ENCODE measurements at places on chromosomes 4 and X. TPM values are rescaled to one million over a fixed set of nuclear protein-coding genes. Genes with fewer than 3 reads are reported as not detected.

Gene LANCL3
- 0.75 TPM for total RNA-seq

Gene ENPEP
- 0.24 TPM for total RNA-seq

Gene FMR1NB
- not detected for total RNA-seq

Gene XK
- 0.08 TPM for total RNA-seq

Gene PYURF
- total RNA-seq: 102 TPM

Gene NLGN3
- 0.68 TPM for total RNA-seq

Gene MAP3K15
- 0.32 TPM for total RNA-seq

Gene MAGEB4
- not detected for total RNA-seq

Gene ARMCX1
- total RNA-seq: not detected

Gene COL4A6
- total RNA-seq: not detected

Gene CENPVL1
- not detected for total RNA-seq
